H1 (cell line): ENCODE measurements at places on chromosomes 12 and 14. TPM values are rescaled to one million over a fixed set of nuclear protein-coding genes. Genes with fewer than 3 reads are reported as not detected.

DNA sequence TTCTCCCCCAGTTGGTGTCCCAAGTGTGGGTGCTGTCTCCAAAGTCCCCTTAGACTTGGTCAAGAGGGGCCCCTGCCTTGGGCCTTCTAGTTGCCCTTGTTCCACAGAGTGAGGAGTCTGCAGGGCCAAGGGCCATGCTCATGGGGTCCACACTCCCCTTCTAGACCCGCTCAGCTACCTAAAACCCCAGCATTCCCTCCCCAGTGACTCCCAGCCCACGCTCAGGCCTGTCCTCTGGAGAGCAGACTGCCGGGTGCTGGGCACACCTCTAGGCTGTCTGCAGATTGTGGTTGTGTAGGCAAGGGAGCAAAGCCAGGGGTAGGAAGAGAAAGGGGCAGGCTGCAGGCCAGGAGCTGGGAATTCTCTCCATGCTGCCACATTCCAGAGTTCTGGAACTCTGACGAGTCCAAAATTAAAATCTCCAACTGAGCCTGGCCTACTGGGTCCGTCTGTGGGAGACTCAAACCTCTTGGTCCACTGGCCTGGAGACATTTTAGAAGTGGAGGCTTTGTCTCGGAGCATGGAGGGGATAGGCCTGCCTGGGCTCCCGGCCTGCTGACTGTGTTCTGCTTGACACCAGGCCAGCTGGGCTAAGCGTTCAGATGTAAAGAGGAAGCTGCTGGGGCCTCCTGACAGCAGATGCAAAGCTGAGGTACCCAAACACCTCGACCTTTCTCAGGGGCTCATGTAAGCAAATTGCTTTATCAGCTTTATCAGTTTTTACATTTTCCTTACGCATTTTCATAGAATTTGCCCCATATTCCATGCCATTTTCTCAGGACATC, 13.7 kb upstream of the KRT5 start:
- no peak for DNase-seq

DNA sequence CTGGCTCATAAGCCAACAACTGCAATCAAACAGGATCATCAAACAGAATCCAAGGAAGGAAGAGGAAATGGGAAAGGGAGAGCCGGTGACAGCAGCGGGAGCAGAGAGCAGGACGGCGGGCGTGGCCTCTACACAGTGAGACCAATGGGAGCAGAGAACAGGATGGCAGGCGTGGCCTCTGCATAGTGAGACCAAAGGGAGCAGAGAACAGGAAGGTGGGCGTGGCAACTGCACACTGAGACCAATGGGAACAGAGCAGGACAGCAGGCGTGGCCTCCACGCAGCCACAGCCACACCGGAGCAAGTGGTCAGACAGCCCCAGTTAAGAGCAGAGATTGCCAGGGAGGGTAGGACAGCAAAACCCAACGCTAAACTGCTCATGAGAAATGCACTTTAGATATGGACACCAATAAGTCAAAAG, 16.4 kb downstream of the LRCOL1 start:
- peak; percentile 77 for DNase-seq

DNA sequence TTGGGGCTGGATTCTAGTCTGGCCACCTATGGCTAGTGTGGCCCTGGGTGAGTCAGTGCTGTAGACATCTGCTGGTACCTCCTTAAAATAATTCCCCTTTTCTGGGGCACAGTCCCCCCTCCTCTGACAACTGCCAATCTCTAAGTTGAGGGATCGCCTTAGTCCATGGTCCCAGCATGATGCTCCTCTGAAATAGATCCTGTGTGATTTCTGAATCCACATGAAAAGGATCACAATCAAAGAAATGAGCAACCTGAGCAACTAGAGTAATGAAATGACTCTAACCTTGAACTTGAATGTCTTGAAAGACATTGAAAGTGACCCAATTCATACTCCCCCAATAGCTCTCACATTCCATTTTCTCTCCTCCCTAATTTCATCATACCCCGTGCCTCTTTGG, 332.5 kb downstream of the VRK1 start:
- DNase-seq: no peak

- no peak for DNase-seq
These were observed 67.9 kb upstream of the LIN7A start for GRCh38 chr12:81005606-81006005.

GRCh38 chr14:75315144-75315543, 36.5 kb downstream of the FOS start:
- no peak for DNase-seq

DNA sequence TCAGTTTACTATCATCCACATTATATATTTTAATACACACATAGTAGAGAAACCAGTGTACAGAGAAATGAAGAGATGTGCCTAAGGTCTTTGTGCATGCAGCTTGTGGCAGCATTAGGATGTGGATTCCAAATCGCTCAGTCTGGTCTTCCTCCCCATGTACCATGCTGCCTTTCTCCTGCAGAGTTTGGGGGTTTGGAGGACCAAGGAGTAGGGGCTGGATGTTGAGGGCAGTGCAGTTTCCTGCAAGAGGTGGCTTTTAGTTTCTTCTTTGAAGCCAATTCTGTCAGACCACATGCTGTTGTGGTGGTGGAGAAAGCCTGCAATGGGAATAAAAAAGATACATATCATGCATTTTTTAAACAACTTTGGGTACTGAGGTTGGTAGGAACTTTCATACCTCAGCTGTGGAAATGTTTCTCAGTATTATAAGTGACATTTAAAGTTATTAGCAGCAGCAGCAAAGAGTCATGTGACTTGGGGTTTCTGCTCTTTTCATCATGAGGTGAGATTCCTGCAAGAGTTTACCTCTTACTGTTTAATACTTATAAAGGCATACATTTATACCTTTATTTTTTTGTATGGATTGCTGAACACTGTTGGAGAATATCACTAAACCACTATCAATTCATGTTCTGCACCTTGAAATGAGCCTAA, 34.4 kb downstream of the TESPA1 start:
- no peak for DNase-seq

GRCh38 chr12:124279846-124280360, 15.0 kb upstream of the RFLNA start:
- DNase-seq: no peak

GRCh38 chr12:120468325-120468820, 1.2 kb downstream of the SRSF9 start:
- DNase-seq: peak; percentile 59

GRCh38 chr12:112380663-112381405, 1.4 kb downstream of the HECTD4 start:
- DNase-seq: no peak

GRCh38 chr12:59761542-59761941, 165.7 kb downstream of the SLC16A7 start:
- DNase-seq: no peak

DNA sequence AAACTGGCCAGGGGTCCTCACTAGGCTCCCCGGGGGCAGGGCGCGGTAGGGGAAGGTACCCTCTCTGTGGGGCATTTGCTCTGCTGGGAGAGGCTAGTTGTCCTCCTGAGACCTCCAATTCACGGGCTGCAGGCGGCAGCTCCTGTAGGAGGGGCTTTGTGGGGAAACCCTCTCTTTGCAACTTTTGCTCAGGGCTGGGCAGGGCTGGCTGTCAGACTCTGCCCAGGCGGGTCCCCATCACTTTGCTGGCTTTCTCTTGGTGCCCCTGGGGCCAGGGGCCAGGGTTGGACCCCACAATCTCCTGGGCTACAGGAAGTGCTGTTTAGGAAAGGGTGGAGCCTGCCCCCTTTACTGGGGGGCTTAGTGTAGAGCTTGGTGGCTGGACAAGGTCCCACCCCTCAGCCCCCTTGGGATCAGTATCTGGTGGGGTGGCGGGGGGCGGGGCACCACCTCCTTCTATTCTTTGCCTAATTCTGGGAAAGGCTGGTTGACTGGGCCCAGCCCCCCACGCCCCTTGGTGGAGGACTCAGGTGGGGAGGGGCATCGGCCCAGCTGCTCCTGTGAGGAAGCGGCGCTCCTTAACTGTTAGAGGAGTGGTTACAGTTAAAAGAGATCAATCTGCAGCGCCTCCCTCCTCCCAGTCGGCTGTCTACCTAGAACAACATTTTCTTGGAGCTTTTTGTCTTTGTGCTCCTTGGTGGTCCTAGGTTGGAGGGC, 918.7 kb downstream of the AACS start:
- DNase-seq: peak; percentile 82

DNA sequence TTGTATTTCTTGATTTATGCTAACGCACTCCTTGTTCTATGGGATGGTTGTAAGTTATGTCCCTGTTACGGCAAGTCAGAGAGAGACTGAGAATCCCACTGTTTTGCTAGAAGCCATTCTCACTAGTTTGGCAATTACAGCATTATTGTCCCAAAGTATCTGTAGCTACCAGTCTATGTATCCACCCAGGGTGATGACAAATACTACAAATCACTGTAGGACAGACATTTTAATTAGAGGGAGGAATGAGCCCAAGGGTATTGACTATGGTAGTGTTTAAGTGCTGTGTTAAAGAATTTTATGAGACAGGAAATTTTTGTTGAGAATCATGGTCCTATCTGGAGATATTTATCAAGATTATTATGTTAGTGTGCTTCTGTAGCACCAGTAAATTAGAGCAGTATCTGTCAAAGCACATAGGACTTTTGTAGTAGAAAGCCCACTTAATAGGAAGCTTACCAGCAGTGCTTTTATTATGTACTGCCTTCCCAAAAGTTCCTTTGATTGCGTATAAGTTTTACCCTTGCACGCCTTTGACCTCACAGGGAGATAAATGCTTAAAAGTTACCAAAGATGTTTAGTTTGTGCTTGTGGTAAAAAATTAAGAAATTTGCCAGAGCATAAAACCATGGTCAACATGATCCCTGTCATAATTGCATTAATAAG, 10.7 kb downstream of the PRKCH start:
- no peak for DNase-seq

DNA sequence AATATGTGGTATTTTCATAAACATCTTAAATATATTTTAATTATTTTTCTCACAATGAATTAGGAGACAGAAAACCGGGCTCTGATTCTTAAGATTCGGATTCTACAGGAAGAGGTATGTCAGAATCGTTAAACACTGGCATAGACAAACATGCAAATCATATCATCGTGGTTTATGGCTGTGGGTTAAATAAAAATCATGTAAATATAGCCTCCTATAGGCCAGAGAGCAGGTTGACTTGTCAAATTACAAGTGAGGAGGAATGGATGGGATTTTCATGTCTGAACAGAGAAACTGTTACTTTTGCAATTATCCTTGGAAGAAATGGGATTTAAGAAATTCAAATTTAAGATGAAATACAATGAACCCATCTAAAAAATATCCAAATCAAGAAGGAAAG, 74.9 kb upstream of the BCAT1 start:
- no peak for DNase-seq

GRCh38 chr14:100532154-100532861, 54.9 kb downstream of the BEGAIN start:
- DNase-seq: no peak

DNA sequence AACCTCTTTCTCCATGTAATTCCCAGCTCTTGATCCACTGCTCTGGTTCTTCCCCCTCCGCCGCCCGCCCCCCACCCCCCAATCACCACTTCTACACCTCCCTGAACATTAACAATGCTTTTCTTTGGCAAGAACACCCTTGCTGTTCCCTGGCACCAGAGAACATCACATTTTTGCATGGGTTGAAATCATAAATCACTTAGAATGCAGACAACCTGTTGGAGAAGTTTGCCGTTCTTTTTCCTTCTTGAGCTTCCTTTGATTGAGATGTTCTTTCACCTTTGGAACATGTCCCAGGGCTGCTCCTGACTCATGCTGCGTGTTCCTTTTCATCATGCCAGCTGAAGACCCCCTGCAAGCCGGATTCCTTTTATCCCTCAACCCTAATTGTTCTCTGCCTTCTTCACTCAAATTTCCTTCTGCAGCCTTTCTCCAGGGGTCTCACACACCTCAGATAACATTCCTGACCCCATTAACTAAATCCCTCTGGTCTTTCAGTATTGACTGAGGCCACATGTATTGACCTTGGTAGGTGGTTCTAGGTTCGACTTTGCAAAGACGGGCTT, 294.1 kb upstream of the TMPO start:
- DNase-seq: no peak

GRCh38 chr12:95731519-95731958, 59.0 kb downstream of the NTN4 start:
- no peak for DNase-seq

DNA sequence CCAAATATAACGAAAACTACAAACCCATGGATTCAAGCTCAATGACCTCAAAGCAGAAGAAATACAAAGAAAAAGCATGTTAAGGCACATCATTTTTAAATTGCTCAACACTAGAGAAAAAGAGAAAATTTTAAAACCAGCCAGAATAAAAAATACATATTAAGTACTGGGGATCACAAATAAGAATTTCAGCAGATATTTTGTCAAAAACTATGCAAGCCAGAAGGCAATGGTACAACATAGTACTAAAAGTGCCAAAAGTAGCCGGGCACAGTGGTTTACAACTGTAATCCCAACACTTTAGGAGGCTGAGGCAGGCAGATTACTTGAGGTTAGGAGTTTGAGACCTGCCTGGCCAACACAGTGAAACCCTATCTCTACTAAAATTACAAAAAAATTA, 10.2 kb downstream of the SGPP1 start:
- DNase-seq: no peak

DNA sequence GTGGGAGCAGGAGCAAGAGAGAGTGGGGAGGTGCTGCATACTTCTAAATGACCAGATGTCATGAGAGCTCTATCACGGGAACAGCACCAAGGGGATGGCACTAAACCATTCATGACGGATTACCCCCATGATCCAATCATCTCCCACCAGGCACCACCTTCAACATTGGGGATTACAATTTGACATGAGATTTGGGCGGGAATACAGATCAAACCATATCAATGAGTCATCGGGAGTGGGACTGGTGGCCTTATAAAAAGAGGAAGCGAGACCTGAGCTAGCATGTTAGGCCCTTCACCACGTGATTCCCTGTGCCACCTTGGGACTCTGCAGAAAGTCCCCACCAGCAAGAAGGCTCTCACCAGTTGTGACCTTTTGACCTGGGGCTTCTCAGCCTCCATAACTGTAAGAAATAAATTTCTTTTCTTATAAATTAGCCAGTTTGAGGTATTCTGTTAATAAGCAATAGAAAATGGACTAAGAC, 28.7 kb downstream of the COX8C start:
- no peak for DNase-seq

GRCh38 chr12:106248312-106248845, 559 bp upstream of the CKAP4 start:
- DNase-seq: peak; percentile 74

GRCh38 chr12:45727980-45728629, 1.4 kb upstream of the ARID2 start:
- no peak for DNase-seq

KRT5 gene
- not detected in 2 replicates for total RNA-seq

EPYC gene
- total RNA-seq: not detected in 2 replicates

TMBIM6 gene
- 413 and 423 TPM in 2 replicates for total RNA-seq

ZNF268 gene
- total RNA-seq: 22.3 and 23.5 TPM in 2 replicates

ADAM21 gene
- total RNA-seq: not detected in 2 replicates

PPFIA2 gene
- total RNA-seq: 1.8 and 3.3 TPM in 2 replicates

GNB3 gene
- total RNA-seq: 9.0 and 9.9 TPM in 2 replicates

REC8 gene
- total RNA-seq: 25.8 and 28.5 TPM in 2 replicates

TMEM132C gene
- 0.59 and 0.76 TPM in 2 replicates for total RNA-seq

FAM90A1 gene
- 0.13 TPM in 1 of 2 replicates, not detected in the other for total RNA-seq

MIP gene
- 0.19 TPM in 1 of 2 replicates, not detected in the other for total RNA-seq

EFS gene
- total RNA-seq: 27.8 and 29.0 TPM in 2 replicates

POTEM gene
- total RNA-seq: not detected in 2 replicates

MAP1LC3B2 gene
- 1.3 and 1.5 TPM in 2 replicates for total RNA-seq
